ENCODE measurements at places on chromosomes 11 and 22.

GRCh38 chr22:31615491-31615860 is 46.5 kb downstream of the PISD start:
- peak; percentile 47 for DNase-seq

- DNase-seq = no peak
Observed at GRCh38 chr11:34036456-34036855, 15.1 kb upstream of the CAPRIN1 start.

- peak; percentile 67 for DNase-seq
Observed at GRCh38 chr11:68974421-68975194, 6.2 kb downstream of the MRGPRD start.

DNA sequence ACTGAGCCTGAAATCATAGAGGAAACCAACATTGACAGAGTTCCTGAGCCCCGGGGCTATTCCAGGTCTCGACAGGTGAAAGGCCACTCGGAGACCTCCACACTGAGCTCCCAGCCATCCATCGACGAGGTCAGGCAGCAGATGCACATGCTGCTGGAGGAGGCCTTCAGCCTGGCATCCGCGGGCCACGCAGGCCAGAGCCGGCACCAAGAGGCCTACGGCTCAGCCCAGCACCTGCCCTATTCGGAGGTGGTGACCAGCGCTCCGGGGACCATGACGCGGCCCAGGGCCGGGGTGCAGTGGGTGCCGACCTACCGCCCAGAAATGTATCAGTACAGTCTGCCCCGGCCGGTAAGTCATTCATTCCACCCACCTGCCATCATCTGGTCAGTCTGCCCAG is 54.9 kb downstream of the C11orf91 start:
- DNase-seq = no peak

DNA sequence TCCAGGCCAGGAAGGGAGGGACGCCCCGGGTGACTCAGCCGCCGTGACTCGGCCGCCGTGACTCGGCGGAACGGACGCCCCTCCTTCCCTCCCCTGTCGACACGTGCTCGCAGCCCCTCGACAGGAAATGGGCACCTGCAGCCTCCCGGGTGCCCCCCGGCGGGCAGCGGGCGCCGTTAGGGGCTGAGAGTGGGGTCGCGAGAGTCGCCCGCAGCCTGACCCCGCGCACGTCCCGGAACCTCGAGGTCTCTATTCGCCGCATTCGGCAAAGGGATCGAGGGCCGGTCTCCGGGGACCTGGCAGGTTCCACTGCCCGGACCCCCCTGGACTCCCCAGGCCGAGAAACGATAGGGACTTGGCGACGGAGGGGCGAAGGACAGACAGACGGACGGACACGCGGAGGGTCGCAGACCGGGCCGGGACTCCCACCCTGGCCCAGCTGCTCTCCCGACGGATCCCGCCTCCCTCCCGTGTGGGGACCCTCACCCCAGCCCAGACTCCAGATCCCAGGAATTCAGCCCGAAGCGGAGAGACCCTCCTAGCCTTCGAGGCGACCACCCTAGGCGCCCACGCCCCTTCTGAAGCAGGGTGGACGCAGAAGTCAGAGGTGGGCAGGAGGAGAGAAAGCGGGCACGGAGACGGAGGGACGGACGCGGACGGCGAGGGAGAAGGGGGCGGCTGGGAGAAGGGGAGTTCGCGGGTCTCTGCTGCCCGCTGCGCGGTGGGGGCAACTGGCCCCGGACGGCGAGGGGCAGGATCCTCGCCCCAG is 648 bp downstream of the FOSL1 start:
- peak; percentile 65 for DNase-seq

- DNase-seq = no peak
Observed at GRCh38 chr22:36191106-36191836, 10.3 kb downstream of the APOL4 start.

DNA sequence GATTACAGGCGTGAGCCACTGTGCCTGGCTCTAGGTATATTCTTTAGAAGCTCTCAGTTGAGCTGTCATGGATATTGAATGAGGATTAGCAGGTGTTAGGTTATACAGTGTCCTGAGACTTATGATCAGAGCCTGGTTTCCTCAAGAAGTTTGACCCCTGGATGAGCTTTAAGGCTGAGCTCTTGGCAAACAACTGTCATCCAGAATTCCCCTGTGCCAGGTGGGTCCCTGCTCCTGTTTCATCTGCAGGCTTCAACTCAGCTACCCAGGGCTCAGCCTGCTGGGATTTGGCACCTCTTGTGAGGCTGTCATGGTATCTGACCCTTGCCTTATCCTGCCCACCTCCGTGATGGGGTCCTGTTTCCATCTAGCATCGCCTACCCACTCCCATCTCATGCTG is 24.3 kb downstream of the SERPINH1 start:
- DNase-seq = no peak

DNA sequence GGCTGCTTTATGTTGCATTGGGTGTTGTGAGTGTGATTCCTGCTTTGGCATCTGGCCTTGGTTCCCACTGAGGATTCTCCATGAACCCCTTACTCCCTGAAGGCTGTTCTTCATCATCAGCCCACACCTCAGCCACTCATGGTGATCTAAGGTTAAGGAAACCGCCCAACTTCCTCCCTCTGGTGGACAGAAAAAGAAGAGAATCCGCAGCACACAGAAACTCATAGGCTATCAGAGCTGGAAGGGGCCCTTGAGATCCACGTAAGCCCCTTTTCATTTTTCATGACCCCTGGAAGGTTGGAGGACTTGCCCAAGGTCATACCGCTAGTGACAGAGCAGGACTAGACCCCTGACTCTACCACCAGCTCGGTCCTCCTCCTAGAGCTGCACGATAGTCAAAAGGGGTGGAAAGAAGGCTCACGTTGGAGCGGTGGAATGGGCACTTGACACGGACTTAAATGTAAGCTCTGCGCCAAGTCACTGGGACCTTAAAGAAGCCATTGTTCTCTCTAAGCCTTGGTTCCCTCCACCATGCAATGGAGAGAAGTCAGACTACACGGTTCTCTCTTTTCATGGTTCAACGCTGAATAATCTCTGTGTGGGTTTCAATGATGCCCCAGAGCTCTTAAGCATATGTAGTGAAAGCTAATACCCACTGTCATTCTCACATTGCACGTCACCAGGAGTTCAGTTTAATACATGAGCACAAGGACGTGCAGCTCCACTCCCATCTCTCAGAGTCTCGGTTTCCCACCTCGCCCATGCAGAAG is 83.6 kb upstream of the CRTAM start:
- peak; percentile 58 for DNase-seq
